ENCODE measurements at places on chromosomes 6 and 20. TPM values are rescaled to one million over a fixed set of nuclear protein-coding genes. Genes with fewer than 3 reads are reported as not detected.
A peak's percentile ranks its signal among the peaks of the same experiment; 100 is the strongest.

DNA sequence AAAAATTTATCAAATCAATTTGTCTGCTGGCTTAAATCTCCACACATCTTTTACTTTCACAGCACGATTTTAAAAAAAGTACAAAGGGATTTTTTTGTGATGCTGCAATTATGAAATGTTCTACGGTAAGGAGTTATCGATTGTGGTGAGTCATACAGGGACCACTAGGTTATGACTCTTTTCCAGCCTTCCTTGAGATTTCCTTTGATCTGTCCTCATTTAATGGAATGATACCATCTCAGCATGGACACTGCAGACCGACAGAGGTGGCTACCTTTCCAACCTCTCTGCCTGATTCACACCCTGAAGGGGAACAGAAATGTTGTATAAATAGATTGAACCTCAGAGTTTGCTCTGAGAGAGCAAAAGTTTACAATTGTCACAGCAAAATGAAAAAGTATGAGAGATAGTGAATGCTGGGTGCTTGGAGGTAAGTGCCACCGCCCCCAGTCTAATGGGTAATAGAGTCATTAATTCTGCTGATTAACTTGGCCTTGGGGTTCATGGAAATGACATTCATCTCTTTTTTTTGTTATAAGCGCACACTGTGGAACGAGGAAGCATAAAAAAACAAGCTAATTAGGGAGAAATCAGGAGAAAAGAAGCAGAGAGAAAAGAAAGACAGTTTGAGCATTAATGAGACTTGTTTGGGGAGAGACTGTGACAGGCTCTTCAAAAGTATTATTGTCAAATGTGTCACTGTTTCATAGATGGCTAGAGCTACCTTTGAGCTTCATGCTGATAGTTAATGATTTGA lies 306.0 kb downstream of the RNF144B start:
- no peak for DNase-seq

DNA sequence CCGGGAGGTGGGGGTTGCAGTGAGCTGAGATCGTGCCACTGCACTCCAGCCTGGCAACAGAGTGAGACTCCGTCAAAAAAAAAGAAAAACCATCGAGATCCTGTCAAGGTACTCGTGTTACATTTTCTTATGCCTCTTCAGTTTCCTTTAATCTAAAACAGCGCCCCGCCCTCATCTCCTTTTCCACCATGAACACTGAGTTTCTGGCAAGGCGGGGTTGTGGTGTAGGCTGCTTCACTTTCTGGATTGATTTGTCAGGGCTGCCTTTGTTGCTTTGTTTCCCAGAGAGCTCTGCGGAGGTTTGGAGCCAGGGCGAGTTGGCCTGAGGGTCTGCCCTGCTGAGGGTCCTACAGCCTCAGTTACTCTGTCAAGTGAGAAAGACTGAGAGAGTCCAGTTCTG lies 8.9 kb downstream of the ITPR3 start:
- DNase-seq = peak; percentile 32

DNA sequence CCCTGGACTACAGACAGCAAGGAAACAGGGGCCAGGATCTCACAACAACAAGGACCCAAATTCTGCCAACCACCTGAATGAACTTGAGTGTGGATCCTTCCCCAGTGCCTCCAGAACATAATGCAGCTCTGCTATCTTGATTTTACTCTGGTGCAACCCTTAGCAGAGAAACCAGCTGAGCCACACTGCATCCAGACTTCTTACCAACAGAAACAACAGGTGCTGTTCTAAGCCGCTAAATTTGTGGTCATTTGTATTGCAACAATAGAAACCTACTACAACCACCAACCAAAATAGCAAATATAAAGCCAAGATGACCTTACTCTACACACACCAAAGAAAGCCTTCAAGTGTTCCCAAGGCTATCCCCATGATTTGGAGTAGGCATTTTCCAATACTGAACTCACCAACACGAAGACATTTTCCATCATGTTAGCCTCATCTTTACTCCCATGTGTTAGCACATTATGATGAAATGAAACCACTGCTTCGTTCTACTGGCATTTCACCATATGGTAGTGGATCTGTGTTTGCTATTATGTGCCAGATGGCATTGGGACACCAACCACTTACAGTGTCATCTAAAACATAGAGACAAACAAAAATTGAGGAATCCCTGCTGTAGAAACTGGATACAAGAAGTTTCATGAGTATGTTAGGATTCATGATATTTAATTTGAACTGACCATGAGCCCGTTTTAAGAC lies 249.8 kb upstream of the ID4 start:
- DNase-seq = peak; percentile 18

DNA sequence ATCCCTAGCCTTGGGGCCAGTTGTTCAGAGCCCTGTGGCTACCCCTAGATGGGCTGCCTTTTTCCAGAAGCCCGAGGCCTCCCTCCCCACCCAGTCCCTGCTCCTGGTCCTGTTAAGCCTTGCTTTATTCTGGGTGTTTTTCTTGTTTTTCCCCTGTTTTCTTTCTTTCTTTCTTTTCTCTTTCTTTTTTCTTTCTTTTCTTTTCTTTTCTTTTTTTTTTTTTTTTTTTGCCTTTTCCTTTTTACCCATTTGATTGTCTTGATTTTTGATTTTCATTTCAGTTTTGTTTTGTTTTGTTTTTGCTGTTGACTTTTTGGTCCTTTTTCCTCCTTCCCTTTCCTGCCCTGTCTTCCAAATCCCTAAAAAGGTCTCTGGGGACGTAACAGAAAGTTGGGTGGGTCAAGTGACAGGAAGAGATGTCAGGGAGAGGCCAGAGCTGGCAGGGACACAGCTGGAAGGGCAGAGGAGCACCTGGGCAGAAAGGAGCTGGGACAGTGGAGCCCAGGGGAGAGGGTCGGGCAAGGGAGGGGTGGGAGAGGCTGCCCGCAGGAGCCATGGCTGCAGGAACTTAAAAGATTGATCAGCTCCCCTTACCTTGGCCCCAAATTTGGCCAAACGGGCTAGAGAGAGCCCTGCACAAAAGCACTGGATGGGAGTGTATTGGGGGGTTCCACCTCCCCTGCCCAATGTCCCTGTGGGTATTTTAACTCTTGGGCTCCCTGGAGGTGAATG lies 27.6 kb downstream of the MYH7B start:
- no peak for DNase-seq

- DNase-seq = no peak
These were observed 10.8 kb downstream of the STX16 start for GRCh38 chr20:58661598-58662473.

DNA sequence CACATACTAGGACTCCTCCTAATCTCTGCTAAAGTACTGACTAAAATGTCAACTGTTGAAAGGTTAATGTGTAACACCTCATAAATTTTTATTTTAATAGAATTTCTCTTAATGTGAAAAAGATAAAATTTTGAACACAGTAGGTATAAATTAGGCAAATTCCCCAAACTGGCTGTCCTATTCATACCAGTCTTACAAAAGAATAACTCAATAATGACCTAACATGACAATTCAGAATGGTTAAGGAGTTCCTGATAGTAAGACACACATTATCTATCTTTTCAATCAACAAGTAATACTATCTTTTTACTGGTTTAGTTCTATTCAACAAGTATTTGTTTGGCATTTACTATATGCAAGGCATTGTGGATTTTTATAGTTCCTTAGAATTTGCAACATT lies 141.1 kb downstream of the EPHA7 start:
- no peak for DNase-seq

GRCh38 chr20:38833154-38833856 lies 27.8 kb downstream of the PPP1R16B start:
- DNase-seq = no peak

DNA sequence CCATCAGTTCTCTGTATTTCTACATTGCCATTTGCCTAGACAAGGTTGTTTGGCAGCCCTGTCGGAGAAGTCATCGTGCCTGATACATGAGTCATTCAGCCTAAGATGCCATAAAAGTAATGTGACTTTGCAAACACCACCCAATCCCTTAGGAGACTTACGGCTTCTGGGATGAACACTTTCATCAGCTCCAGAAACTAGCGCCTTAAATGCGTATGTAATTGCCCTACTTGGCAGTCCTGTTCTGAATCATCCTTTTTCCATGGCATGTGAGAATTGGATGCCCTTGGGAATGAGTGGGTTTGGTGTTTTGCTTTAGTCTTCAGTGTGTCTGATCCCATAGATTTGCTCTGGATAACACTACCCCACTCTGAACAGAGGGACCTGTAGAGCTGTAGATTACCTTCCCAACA lies 158.5 kb downstream of the SASH1 start:
- DNase-seq = no peak

Gene ACTL10
- 0.10 TPM for total RNA-seq
